ENCODE measurements at places on chromosomes 7 and 10.

DNA sequence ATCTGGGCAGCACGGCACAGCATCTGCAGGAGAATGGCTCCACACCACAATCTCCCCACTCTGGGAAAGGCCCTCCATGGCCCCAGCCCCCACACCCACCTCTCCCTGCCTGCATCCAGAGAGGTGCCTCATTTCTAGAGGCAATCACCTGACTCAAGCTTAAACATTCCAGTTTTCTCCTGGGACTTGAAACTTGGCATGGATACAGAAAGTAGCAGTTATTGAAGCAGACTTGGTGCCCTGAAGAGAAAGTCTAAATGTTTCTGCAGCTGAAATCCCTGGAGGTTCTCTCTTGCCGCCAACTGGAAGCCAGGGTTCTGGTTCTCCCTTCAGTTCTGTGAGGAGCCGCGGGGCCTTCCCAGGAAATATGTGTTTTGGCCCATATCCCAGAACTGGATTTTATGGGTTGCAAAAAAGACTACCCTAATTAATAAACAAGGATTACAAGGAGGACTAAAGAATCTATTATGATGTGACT, 122.8 kb downstream of the SKIDA1 start:
- DNase-seq, result peak; percentile 47

DNA sequence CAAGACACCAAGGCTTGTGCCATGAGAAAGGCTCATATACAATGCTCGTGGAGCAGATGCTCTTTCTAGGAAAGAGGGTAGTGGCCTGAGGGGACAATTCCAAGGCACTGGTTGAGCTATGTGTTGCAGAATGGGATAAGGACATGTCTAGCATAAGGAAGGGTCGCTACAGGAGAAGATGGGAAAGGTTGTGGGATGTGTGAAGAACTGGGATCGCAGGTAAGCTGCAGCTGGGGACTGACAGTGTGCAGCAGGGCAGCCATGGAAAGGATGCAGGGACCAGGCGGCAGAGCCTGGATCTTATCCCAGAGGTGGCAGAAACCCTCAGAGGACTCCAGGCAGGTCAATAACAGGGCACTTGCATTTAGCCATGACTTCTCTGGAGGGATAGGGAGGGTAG, 56.1 kb downstream of the COBL start:
- no peak for DNase-seq

- peak; percentile 37 for DNase-seq
Measured at GRCh38 chr7:108413782-108414492, 42.3 kb downstream of the NRCAM start.

- no peak for DNase-seq
Measured at GRCh38 chr10:126135941-126136595, 239.7 kb downstream of the FANK1 start.

GRCh38 chr7:124720195-124720594, 45.4 kb downstream of the GPR37 start:
- DNase-seq, result no peak

GRCh38 chr7:114740941-114741340, 181.0 kb upstream of the MDFIC start:
- peak; percentile 18 for DNase-seq

DNA sequence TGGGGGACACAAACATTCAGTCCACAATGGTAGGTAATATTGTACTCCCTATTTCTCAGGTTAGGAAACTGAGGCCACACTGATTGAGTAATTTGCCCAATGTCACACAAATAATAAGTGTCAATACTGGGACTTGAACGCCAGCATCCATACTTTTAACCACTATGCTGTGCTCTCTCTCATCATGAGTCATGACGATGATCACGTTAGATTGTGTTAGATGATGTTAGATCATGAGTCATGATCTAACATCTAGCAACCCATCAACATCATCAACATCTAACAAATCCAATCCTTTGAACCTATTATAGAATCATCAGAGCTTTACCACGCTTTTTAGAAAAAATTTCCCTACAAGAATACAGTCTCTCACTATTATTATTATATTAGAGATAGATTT, 28.1 kb upstream of the HERPUD2 start:
- DNase-seq, result no peak

DNA sequence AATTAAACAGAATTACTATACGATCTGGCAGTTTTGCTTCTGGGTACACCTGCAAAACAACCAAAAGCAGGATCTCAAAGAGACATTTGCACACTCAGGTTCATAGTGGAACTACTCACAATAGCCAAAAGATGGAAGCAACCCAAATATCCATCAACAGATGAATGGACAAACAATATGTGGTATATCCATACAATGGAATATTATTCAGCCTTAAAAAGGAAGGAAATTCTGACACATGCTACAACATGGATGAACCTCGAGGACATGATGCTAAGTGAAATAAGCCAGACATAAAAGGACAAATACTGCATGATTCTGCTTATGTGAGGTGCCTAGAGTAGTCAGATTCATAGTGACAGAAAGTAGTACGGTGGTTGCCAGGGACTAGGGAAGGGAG, 330.7 kb downstream of the PLXNA4 start:
- DNase-seq, result no peak

DNA sequence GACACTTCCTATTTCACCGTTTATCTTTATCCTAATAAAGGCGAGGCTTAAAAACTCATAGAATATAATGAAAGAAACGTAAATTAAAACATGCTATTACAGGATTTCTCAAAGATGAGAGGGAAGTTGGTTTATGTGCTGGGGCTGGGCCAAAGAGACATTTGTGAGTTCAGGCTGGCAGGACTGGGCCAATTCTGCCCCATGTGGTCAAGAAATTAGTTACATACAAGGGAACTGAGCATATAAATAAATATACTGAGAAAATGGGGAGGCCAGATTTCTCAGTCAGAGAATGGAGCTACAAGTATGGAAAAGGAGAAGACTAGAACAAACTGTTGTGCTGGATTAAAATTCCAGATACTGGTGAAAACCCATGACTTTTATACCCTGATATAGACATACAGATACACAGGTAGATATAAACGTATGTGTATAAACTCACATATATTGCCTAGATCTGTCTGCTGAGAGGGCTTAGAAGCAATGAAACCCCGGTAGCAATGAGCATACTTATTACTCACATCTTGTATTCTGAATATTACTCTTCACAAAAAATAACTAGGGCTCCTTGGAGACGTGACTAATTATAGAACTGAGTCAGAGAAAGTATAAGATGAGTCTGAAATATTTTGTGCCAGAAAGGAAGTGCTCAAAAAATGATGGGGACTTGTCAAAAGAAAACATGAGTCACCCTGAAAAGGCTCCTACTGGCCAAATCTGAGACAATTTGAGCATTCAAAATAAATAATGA, 155.7 kb upstream of the FGFR2 start:
- no peak for DNase-seq

GRCh38 chr10:43265799-43266721, 805 bp downstream of the RASGEF1A start:
- peak; percentile 26 for DNase-seq
